ENCODE measurements at places on chromosomes 6 and 20.

DNA sequence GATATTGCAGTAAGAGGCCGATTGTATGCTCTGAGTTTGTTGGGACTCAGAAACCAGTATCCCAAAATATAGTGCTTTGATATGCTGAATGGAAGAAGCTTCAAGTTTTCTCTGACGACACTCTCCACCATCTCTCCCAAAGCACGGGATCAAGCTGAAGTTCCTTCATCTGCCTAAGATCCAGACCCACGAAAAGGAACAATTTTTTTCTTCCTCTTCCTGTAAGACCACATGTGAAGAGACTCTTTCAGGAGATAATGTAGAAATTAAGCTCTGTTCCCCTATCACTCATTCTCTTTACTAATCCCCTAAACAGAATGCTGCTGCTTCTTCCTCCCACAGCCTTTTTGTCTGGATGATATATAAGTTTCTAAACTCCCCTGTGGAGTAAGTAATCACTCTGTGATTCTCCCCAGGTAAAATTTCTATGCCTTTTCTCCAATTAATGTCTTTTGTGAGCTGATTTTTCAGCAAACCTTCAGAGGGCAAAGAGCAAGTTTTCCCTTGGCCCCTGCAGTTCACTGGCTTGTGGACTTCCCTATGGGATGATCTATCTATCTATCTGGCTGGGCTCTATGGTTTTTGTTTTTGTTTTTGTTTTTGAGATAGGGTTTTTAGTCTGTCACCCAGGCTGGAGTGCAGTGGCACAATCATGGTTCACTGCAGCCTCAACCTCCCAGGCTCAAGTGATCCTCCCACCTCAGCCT lies 13.5 kb upstream of the PNRC1 start:
- no peak for DNase-seq

DNA sequence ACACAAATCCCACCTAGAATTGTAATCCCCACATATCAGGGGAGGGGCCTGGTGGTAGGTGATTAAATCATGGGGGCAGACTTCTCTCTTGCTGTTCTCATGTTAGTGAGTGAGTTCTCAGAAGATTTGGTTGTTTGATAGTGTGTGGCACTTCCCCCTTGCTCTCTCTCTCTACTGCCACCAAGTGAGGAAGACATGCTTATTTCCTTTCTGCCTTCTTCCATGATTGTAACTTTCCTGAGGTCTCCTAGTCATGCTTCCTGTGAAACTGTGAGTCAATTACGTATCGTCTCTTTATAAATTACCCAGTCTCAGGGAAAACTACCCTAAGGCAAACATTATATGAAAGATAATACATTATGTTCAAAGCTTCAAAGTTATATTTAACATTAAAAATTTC lies 1297.5 kb upstream of the CITED2 start:
- no peak for DNase-seq

GRCh38 chr6:149176971-149177667 lies 140.4 kb upstream of the TAB2 start:
- no peak for DNase-seq

DNA sequence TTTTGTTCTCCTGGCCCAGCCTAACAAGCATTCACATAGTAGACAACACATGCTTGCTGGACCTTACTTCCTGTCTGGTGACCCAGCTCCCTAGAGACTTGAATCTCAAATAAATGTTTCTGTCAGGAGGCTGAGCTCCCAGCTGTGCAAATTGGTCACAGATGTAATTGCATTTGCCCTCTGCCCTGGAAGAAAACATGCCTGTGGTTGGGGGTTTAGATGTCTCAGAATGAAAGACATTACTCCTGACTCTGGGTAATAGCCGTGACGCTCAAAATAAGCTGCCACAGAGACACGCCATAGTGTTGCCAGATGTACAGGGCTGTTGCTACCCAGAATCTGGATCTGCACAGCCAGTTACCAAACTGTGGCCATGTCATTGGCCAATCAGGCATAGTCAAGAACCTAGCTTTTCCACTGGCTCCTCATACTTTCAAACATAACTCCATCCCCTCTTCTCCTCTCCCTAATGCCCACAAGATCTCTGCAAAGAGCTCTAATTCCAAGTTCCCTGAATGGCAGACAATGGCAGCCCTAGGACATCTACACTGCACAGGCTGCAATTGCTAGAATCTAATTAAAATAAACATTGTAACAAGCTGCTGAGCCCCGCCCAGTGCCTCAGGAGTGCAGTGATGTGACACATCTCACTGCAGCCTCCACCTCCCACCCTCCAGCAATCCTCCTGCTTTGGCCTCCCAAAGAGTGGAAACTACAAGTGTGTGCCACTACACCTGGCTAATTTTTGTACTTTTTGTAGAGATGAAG lies 32.8 kb upstream of the GMPR start:
- DNase-seq, result no peak

DNA sequence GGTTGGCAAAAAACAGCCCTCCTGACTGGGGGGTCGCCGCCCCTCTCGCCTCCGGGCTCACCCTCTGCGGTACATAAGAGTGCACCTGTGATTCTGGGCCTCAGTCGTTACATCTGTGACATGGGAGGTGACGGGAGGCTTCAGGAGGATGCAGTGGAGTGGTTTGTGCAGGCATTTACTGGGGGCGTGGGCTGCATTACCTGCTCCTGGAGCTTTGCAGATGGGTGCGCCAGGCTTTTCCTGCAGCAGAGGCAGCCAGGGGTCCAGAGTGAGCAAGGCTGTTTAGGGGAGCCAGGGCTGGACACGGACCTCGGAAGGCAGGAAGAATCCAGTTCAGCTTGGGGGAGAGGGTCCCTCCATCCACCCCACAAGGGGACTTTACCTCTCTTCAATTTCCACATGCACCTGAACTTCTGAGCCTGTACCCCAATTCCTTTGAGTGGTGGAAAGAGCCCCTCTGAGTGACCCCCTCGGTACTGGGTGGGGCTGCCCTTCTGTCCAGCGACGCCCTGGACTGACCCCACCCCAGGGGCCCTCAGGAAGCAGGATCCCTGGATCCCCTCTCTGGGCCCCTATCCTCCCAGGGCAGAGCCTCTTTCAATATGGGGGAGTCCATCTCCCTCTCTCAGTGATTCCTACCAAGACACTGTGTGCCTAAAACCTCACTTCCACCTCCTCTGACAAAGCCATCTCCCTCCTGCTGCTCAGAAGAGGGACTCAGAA lies 134.0 kb downstream of the TAF4 start:
- DNase-seq, result no peak

- no peak for DNase-seq
Observed at GRCh38 chr6:64477391-64477790, 841.8 kb downstream of the PHF3 start.

DNA sequence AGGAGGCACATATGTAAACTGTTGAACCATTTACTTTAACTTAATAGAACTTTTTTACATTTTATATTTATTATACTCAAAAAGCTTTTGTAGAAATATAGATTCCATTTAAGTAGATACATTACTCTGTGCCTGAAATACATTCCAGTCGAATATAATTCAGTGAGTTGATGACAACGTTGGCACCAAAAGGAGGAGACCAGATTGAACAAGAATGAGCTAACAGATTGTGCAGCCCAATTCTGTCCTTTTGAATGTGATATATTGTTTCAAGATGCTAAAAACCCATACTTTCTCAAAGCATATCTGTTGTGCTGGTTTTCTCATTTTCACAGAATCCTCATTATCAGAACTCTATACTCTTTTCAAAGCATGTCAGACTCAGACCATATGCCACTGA lies 147.4 kb upstream of the SIM1 start:
- DNase-seq, result no peak

DNA sequence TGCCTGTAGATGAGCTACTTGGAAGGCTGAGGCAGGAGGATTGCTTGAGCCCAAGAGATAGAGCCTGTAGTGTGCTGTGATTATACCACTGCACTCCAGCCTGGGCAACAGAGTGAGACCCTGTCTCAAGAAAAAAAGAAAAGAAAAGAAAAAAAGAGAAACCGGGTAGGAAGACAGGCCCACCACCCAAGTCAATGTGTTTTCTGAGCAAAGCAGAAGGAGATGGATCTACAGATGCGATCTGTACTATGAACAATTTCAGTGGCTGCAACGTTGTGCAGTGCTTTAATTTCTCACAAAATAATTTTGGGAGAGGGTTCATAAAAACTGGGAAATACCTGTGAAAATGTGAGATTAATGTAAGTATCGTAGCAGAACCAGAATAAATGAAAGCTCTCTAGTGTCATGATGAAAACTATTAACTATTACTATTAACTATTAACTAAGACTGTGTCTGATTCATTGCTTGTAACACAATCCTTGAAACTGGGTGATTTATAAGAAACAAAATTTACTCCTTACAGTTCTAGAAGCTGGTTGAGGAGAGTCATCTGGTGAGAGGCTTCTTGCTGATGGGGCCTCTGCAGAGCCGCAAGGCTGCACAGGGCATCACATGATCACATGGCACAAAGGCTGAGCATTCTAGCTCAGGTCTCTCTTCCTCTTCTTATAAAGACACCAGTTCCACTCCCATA lies 233.1 kb upstream of the ZNF217 start:
- DNase-seq, result no peak

GRCh38 chr6:14796974-14797762 lies 448.7 kb upstream of the JARID2 start:
- DNase-seq, result no peak

DNA sequence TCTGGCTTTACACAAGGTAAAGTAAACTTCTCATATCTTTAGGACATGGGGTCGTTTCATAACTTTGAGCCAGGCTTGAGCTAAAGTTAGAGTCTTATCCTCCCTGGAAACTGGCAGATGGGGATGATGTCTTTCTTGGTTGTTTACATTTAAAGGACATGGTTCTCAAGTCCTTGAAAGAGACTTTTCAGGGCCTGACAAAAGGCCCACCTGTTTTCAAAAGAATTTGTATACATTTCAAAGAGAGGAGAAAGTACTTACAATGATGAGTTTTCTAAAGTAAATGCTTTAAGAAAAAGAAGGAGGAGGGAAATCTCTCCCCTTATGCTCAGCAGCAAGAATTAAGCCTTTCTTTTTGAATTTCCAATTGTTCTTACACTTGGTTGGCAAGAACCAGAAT lies 45.7 kb upstream of the TINAG start:
- no peak for DNase-seq

- DNase-seq, result no peak
Observed at GRCh38 chr6:142543606-142544005, 241.8 kb downstream of the ADGRG6 start.

GRCh38 chr20:20783450-20783849 lies 71.0 kb upstream of the RALGAPA2 start:
- no peak for DNase-seq

DNA sequence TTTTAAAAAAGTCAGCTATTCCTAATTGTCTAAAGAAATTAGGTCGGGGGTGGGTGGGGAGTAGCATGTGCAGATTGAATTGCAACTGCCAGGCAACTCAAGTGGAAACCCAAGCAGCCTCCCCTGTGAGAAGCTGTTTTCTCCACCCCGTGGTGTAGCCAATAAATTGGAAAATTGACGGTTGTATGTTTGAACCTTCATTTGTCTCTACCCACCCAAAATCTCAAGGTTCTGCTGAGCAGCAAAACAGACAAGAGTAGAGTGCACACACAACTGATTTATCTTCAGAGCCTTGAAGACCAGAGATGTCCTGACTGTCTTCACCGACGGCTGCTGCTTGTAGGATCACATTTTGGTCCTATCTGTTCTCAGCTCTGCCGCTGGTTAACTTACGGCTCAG lies 88.5 kb downstream of the DTD1 start:
- no peak for DNase-seq

- DNase-seq, result no peak
Observed at GRCh38 chr6:11754625-11755271, 23.9 kb downstream of the ADTRP start.

DNA sequence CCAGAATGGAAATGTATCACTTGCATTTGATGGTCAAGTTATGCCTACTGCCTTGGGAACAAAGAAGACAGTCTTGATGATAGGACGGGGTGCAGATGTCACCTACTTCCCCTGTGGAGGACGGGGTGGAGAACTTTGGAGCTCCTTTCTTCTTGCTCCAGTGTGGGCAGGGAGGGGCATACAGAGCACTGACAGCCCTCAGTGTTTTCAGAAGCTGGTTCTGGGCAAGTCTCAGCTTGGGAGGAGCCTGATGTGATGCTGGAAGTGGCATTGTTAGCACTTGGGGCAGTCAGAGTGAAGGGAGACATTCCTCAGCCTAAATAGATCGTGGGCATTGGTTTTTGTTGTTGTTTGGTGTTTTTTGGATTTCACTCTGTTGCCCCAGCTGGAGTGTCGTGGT lies 59.7 kb downstream of the SYNJ2 start:
- no peak for DNase-seq

DNA sequence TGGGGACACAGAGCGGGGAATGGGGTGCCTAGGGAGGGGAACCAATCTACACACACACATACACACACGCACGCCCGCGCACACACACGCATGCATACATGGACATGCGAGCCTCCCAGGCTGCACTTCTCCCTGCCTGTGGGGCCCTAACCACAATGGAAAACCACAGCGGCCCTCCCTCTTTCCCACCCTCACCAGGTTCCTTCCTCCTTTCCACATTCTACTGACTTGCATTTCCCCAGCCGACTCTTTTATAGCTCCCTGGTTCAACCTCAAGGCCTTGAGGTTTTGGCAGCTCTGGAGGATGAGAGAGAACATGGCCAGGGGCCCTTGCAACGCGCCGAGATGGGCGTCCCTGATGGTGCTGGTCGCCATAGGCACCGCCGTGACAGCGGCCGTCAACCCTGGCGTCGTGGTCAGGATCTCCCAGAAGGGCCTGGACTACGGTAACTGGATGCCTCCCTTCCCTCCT lies at the start of gene BPI:
BPI (plus strand) TSS at position 249 of the 472 bp plus-strand sequence; CDS start at position 317, 68 bp downstream.
- DNase-seq, result peak; percentile 2

DNA sequence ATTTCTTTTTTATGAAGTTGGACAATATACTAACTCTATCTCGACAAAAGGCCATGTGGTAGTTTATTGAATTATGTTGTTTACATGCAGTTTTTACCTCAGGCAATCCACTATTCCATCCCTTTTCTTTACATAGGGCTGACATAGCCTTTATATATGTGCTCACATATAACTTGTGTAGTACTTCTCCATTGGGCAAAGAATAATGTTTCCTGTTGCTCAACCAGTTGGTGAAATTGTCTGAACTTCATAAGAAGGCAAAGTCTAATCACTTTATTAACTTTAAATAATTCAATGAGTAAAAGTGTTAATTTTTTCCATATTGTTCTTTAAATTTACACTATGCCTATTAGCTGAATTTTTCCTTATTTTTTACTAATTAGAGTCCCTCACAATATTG lies 1272.1 kb downstream of the EPHA7 start:
- DNase-seq, result no peak

GRCh38 chr6:56821005-56821432 lies 133.9 kb upstream of the BEND6 start:
- DNase-seq, result no peak

Measured in stimulated activated CD8-positive, alpha-beta memory T cell treated with anti-CD3 and anti-CD28 coated beads, Interleukin-12 subunit alpha, Interleukin-12 subunit beta, amount 100 ng/mL, for 4 hours (primary cell).